NCI-H774 (cell line): ENCODE measurements at places on chromosomes 6 and 20.
A peak's percentile ranks its signal among the peaks of the same experiment; 100 is the strongest.

DNA sequence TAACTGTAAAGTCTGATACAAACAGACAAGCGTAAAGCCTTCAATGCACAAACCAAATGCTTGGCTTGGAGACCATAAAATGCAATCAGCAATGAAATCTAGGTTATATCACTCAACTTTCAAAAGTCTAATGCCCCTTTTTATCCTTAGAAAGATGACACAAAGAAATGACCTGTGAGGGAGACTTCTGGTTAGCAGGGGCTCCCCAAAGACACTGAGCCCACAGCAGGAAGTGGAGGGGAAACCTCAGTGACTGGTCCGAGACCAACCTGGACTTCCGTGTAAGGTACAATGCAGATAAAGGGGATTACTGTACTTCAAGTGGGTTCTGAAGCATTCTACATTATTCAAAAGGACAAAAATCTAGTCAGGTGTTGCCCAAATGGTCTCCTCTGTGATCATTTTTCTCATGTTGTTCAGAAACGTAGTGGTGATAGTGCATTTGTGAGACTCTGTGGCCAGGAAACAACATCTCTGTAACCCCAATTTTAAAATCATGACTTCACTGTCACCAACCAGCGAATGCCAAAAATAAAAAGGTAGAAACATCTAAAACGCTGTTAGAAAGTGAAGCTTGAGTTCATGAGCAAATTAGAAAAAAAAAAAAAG, 88.2 kb downstream of the HIVEP2 start:
- no peak for DNase-seq

DNA sequence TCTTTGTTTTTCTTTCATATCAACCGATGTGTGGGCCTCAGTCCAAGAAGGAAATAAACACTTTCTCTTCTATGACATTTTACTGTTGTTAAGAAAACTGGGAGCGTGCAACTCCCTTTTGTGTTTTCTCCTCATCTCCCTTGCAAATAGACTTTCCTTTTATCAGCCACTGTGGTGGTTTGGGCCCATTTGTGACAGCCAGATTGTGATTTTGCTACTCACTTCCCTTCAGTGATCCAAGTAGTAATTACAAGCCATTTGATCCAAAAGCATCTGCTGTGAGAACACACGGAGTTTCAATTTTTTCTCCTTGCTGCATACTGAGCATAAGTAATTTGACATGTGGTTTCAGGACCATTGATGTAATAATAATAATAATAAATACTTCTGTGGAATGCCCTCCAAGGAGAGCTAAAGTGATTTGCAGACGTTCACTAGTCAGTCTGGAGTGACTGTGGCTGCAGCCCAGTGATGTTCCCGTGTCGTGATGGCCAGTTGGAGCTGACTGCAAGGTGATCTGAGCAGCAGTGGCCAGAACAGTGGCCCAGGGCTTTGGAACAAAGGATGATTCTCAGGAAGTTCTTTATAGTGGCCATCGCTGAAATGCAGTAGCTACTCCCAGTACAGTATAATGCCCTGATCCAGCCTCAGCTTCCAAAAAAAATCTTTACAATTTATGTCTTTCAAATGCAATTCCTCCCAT, 91.9 kb upstream of the CLDN20 start:
- DNase-seq: no peak

GRCh38 chr6:41584668-41585205, 38.6 kb downstream of the FOXP4 start:
- DNase-seq: no peak

DNA sequence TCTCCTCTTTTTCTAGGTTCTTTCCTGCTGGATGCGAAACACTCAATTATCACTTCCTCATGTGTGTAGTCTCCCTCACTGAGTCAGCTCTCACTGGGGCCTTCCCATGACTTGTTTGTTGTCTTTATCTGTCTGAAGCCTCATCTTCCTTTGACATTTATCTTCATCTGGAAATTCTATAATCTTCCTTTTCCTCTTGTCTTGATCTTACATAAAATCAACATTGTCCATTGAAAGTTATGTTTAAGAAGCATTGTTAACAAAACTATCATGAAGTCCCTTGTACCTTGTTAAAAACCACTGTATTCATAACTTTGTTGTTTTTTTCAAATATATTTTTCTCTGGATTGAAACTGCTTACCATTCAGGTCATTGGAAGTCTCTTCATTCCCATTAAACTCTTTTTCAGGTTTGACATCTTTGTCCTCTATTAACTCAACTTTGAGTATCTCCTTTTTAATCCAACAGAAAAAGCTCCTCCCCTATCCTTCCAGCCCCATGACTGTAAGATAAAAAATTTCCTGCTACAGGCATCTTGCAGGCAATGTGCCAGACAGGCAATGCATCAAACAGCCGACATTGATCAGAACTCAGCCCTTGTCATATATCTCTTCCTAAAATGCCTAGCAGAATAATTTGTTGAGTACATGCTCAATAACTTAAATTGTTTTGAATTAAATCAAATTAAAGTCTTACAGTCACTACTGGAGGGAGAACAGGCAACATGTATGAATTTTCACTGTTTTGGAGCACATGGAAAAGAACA, 34.8 kb downstream of the MYLIP start:
- DNase-seq: no peak

DNA sequence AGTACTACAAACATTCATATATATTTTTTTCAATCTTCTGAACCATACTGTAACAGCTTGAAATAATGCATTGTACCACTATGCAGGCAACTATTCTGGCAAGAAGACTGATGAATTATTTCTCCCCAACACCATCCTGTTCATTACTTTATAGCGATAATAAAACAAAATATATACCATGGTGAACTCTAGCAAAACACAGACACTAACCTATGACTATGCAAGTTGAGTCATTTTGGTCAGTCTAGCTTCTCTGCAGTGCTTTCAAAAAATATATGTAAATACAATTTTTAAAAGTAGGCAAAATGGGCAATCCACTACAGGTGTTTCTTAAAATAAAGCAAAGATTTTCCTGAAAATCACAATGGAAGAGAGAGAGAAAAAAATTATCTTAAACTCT, 20.3 kb downstream of the PHIP start:
- DNase-seq: no peak

DNA sequence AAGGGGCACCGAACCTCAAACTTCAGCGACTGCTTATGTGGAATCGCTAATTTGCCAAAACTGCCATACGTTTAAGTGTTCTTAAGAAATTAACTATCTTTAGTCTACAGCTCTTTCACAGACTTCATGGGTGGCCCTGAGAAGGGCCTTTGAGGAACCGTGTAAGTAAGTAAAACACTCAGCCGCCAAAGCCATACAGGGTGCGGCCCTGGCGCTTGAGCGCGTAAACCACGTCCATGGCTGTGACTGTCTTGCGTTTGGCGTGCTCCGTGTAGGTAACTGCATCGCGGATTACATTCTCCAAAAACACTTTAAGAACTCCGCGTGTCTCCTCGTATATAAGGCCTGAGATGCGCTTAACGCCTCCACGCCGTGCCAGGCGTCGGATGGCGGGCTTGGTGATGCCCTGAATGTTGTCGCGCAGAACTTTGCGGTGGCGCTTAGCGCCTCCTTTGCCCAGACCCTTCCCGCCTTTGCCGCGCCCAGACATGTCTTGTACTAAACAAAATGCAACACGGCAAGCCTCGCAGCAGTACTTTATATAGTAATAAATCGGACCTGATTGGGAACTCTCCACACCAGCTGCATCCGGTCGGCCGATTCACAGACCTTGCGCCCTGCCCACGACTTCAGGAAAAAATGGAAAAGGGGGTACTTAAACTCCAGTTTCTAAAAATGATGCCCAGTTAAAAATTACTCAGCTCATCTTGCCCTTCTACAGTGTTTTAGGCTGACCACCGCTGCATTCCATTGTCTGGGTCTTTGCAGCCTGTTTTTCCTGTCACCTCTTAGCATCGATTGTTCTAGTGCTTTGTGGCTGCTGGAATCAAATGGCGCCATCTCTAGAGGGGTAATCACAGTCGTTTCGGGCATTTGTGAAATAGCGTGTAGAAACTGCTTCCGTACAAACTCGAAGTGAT, 38.9 kb downstream of the OR2B2 start:
- DNase-seq: peak; percentile 87

DNA sequence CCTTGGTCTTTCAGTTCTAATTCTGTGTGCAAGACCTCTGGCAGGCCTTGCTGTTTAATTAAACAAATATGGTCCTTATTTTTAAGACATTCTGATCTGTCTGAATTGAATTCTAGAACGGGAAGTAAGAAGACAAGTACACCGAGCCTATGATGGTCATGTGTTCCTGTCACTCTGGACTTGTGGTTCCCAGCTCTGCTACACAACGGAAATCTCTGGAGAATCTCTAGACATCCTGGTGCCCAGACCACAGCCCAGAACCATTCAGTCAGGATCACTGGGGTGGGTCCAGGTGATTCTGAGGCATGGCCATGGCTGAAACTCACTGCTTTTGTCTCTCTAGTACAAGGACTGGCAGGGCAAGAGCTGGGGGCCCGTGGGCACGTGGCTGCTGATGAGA, 15.9 kb upstream of the KCNK16 start:
- no peak for DNase-seq

GRCh38 chr6:47335466-47335865, 25.8 kb upstream of the TNFRSF21 start:
- DNase-seq: no peak

DNA sequence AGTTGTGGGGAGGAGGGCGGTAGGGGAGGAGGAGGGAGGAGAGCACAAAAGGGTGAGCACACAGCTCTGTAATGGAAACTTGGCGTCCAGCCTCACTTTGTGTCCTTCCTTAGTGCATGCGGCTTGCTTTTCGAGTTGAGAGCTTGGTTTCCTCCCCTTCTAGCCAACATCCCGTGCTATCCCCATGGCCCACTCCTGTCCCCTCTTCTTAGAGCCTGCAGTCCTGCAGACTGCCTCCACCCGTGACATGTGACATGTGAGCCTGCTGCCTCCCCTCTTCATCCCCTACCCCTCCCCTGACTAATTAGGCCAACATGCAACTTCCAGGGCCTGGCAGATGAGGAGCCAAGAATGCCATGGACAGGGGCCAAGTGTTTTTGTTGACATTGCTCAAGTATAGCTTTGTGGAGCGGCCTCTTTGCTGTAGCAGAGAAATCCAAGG, 63.2 kb downstream of the SLC24A3 start:
- DNase-seq: no peak

GRCh38 chr6:32153564-32154513, at the start of gene PPT2:
Gene PPT2 (plus strand): TSS chr6:32154141. CDS start chr6:32154595, 454 bp downstream.
- peak; percentile 84 for DNase-seq

GRCh38 chr6:87333591-87334181, 4.6 kb upstream of the GJB7 start:
- DNase-seq: peak; percentile 5

DNA sequence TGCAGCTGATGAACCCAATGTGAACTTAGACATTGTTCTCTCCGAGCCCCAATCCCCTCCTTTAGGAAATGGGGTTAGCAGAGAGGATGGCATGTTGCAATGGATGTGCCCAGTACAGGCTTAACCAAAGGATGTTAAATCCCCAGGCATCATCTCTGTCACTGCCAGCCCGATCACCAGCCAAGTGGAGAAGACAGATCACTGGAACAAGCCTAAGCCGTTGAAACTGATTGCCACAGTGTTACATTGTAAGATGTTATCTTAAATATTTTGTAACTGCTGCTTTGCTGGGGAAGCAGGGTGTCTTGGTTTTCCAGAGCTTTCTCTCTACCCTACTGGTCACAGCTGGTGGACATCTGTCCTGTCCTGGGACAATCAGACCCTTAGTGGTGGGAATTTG, 783.4 kb upstream of the CHD6 start:
- DNase-seq: no peak

DNA sequence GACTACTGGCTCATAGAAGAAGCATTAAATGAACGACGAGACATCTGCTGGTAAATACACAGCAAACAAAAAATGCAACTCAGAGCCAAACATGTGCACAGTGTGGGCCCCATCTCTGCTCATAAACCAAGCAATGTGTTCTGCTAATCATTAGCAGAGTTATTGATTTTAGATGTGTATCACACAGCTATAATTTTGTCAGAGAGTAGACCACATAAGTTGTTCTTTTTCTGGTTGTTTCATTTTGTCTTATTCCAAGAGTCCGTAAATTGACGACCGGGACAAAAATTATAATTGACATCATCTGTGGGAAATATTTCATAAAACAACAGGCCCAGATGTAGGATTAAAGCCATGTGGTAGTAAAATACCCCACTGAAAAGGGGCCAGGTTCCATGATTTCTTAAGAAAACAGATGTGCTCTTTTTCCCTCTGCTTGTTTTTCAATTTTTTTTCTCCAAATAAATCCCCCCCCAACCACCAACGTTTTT, 423.6 kb downstream of the HAO1 start:
- no peak for DNase-seq

- DNase-seq: no peak
Measured at GRCh38 chr6:55141611-55142010, 32.7 kb upstream of the HCRTR2 start.

DNA sequence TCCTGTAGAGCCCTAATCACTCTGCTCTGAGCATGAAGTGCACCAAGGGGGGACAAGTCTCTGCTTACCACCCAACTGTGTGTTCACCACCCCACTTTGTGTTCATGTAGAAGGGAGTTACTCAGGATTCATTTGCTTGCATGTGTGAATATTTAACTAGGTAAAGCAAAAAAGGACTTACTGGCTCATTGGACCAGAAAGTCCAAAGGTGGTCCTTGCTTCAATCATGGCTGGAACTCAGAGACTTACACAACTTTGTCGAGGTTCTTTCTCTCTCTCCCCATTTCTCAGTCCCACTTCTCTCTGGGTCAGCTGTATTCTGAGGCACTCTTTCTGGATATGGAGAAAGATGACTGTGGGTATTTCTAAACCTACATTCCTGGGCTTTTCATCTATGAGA, 4.0 kb downstream of the TMEM200A start:
- DNase-seq: no peak

GRCh38 chr6:74991573-74992332, 214.1 kb downstream of the COL12A1 start:
- no peak for DNase-seq

DNA sequence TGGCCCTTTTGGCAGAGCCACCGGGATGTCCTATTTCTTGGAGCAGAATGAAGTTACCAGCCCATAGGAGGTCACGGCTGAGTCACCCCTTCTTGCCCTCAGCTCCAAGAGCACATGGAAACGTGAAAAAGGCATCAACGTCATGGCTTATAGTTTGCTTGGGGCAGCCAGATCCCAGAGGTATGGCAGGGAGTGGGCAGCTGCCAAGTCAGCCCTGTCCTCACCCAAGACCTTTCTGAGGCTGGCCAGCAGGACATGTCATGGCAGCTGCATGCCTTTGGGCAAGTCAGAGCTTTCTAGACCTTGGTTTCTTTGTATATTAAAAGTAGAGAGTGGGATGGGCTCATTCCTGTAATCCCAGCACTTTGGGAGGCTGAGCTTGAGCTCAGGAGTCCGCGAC, 8.2 kb upstream of the MDFI start:
- DNase-seq: no peak

DNA sequence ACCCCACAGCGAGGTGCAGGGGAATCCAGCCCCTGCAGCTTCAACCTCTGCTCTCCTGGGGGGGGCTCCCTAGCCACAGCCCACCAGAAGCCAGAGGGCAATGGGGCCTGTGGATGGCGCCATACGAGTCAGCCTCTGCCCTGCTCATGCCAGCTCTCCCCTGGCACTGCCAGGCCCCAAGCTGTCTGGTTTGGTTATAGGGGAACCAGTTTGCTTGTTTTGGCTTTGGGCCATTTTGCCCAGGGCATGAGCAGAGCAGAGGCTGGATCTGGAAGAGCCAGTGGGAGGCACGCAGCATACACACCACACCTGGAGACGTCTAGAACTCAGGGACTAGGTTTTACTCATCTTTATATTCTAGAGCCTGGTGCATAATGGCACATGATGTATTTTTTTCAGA, 66.7 kb upstream of the SLC22A16 start:
- DNase-seq: peak; percentile 61

- no peak for DNase-seq
Measured at GRCh38 chr20:14538433-14538832, 201.0 kb upstream of the FLRT3 start.

GRCh38 chr6:71386215-71386614, 97.6 kb downstream of the OGFRL1 start:
- DNase-seq: no peak
